Stimulated activated CD4-positive, alpha-beta T cell treated with anti-CD3 and anti-CD28 coated beads, TNF-alpha, amount 100 ng/mL, for 1 hour (primary cell): ENCODE measurements at places on chromosomes 13 and 19.

DNA sequence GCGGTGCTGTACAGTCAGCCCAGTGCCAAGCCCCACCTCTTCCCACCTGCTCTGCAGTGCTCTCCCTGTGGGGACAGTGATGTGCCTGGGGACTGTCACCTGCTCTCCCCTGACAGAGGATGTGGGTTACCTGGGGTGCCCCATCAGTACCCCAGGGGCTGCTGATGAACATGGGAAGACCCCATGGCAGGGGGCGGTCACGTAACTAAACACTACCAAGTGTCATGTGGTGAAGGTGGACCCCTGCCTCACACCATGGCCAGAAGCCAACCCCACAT is 12.7 kb downstream of the KDM4B start:
- DNase-seq = no peak

- no peak for DNase-seq
These were observed 99.2 kb downstream of the ABCC4 start for GRCh38 chr13:95201814-95202651.

DNA sequence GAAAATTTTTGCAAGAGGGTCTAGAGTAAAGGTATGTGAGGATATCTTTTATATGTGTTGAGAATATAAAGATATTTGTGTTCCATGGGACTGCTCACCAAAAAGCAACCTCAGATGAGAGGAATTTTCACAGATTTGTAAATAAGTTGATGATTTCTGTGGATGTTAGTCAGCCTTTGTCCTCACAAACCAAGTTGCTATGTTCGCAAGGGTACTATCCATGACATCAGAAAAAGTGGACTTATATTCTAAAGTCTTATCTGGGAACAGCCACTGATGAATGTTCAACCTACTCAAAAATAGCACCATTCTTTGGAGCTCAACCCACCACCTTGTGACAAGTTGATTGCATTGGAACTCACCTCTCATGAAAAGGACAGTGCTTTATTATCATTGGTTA is 138.6 kb downstream of the PCDH20 start:
- no peak for DNase-seq

DNA sequence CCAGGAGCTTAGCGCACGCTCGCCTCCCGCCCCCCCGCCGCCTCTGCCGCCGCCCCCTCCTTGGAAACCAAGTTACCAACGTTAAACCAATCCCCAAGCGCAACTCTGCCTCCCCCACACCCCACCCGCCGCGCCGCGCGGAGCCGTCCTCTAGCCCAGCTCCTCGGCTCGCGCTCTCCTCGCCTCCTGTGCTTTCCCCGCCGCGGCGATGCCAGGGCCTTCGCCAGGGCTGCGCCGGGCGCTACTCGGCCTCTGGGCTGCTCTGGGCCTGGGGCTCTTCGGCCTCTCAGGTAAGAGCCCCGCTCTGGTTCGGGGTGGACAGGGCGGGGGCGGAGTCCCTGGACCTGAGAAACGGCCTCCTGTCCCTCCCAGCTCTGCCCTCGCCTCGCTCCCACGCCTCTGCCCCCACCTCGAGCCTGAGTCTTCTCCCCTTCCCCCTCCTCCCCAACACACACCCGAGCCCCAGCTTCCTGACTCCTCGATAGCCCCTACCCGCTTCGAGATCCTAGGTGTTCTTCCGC is at the start of gene ICAM5:
Gene ICAM5 (plus strand): TSS at position 117 of the 521 bp plus-strand sequence. CDS start 92 bp downstream, at position 209.
- DNase-seq = no peak

DNA sequence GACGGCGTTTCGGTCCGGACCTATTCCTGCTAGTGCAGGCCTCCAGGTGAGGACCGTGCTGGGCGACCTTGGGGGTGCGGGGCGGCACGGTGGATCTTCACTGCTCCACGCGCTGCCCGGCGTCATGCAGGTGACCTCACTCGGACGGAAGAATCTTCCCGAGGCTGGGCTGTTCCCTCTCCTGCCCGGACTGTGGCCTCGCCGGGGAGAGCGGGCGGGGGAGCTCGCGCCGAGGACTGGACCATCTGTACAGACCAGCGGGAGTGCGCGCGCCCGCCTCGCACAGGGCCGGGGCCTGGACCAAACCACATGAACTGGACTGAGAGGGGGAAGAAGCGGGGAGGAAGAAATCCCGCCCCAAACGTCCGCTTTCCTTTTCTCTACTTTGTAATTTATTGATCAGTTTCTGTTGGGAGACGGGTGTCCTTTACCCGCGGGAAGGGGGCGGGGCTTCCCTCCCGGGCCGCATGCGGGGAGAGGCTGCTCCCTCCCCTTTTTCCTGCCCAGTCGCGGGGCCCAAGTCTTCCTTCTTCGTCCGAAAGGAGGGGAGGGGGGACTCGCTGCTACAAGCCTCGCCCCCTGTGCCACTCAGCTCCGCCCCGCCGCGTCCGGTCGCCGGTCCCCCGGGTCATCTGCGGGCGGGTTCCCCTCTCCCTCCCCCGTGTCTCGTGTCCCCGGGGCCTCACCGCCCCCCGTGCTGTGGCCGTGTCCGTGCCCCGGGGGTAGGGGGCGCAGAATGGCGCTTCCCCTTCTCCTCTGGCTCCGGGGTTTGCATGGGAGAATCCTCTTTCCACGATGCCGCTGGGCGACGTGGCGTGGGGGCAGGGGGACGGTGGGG is 4.9 kb downstream of the HRC start:
- DNase-seq = no peak

DNA sequence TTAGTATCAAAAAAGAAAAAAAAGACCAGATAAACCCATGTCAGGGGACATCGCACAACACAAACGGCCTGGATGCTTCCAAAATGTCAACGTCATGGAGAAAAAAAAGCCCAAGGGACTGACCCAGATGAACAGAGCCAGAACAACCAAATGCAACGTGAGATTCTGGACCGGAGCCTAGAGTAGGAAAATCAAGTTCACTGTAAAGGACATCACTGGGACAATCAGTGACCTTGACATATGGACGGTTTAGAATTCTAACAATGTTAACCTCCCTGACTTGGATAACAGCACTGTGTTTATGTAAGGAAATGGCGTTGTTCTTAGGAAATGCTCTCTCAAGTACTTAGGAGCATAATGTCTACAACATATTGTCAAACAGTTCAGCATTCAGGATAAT is 15.1 kb upstream of the EMP3 start:
- no peak for DNase-seq

GRCh38 chr19:35155441-35155840 is 906 bp downstream of the FXYD5 start:
- no peak for DNase-seq

GRCh38 chr19:45299719-45300118 is 23.0 kb downstream of the CKM start:
- no peak for DNase-seq

GRCh38 chr19:40315812-40316470 is 30.8 kb upstream of the AKT2 start:
- DNase-seq = no peak

DNA sequence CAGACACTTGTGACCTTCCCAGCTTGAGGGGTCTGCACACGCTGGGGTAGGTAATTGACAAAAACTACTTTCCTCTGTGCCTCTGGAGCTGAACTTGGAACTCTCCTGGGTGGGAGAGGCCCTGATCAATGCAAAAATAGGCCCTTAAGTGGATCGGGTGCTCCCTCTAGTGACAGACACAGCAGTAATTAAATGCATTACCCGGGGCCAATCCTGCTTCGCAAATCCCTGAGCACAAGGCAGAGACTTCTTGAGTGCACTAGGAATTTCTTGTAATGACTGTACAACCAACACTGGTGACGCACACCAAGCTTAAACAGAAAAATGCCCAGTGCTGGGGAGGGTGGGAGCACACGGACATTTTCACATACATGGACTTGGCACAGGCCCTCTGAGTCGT is 10.6 kb upstream of the UBE2S start:
- no peak for DNase-seq

DNA sequence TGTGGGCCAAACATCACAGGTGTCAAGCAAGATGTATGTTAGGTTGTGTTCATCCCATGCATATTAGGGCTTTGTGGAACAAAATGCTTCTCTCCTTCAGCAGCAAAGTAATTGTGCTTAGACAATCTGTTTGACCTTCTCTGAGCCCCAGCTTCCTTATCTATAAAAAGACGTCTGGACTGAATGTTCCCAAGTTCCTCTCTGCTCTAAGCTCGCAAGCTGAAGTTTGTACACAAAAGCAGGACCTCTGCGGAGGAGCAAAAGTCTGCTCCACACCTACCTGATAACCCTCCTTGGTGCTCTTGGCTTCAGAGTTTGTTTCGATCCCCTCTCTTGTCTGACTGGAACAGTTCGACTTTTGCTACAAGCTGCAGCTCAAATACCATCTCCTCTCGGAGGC is 95.7 kb upstream of the UBL3 start:
- no peak for DNase-seq

DNA sequence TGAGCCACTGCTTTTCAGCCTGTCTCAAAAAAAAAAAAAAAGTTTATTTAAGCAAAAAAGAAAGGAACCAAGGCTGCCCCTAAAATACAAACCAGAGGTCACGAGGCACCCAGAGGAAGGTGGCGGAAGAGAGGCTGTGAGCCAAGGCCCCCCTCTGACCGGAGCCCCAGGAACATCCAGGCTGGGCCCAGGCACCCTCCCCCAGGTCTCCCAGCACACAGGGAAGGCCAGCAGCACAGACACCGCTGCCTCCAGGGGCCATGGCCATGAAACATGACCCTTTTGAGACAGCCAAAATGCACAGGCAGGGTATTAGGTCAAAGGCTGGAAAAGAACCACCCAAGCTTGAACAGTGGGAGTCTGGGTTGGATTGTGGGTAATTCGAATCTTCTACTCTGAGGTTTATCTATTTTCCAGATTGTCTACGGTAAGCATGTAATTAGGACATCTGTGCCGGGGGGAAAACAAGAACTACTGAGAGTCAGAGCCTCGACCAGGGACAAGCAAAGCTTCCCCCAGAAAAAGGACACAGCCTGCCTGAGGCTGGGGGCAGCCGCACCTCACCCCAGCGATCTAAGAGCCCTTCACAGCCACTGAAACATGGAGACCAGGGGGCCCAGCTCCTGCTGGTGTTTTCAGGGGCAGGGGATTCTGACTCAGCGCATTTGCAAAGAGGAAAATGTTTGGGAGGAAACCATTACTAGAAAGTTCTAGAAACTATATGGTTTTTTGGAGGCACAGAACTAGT is 8.4 kb downstream of the PEX11G start:
- DNase-seq = no peak

DNA sequence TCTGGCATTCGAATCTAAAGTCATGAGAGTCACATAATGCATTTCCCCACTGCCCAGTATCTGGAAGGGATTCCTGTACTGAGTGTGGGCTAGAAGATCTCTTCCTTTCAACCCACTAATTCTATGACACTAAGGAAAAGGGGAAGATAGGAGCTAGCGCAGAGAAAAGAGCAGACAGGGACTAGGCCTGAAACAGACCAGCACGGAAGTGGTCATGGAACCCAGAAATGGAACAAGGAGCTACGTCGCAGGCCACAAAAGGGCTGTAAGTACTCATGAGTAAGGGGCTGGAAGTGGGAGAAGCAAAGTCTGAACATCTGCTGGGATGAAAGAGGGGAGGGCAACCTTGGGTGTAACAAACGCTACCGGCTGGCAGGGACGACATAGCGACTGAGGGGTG is 8.6 kb downstream of the ABCC4 start:
- DNase-seq = no peak

DNA sequence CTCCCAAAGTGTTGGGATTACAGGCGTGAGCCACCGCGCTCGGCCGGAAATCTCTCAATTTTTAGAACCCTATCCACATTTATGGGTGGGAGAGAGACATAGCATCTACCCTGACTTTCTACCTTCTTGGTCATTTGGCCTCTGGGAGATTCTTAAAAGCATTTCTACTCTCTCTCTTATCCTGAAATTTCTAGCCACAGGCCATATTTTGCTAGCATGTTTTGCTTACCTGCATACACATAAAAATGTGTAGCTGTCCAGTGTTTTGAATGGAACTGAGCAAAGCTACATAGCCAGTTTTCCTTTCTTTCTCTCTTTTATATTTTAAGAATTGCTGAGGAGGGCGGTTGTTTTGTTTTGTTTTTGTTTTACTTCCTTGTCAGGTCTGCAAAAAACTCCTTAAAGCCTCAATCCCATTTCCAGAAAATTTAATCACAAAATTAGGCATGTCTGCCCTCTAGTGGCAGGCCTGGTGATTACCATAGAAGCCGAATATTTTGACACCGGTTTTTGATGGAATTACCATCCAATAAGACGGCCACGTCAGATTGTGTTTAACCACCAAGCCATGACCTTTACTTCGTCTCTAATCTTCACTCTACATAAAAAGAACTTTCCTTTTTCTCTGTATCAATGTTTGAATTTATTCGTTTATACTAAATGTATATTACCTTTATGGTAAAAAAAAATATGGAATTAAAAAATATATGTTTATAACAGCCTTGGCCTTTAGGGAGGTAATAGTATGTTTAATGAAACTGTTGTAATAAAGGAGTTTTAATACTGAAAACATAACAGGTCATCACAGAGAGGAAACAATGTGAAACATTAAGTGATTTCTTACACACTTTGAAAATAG is 34.4 kb upstream of the OXGR1 start:
- DNase-seq = peak; percentile 21

GRCh38 chr13:59660582-59660981 is 503.1 kb downstream of the DIAPH3 start:
- DNase-seq = no peak

DNA sequence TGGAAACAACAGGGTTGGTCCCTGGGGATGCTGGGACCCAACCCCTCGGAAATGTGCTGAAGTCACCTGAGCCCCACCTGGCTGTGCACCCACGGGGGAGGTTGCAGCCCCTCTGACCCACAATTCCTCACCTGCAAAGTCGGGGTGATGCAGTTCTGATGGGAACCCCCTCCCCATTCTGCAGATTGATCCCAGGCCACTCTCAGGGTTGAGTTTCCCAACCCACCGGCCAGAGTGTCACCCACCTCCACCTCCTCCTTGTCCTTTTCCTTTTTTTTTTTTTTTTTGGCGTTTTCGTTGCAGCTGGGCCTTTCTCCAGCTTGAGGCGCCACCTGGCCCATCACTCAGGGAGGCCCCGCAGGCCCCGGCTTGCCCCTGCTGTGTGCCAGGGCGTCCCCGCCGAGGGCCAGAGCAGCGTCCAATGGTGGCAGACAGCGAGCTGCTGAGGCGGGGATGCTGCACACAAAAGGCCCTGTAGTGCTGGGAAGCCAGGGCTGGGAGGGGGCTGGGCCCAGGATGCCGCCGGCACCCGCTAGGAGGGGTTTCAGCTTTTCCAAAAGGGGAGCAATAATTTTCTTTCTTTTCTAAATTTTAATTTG is 4.6 kb downstream of the PIK3R2 start:
- no peak for DNase-seq

DNA sequence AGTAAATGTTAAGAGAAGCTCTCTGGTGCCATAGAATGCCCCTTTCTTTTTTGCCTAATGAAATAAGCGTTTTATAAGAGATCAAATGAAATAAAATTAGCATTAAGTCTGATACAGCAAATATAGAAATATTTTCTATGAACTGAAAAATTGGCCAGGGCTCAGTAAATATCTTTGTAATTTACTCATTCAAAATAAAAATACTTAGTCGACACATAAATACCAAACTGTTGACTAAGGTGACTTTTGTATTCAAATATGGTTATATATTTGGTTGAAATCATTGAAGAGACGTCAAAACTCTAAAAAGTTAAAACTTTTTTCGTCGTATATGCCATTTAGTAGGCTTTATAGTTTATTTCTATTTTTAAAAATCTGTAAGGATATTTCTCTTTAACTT is 25.6 kb downstream of the IPO5 start:
- no peak for DNase-seq

GRCh38 chr13:33303855-33304597 is 18.5 kb upstream of the STARD13 start:
- no peak for DNase-seq

- DNase-seq = no peak
These were observed 123.9 kb downstream of the SLC7A1 start for GRCh38 chr13:29471551-29471950.

GRCh38 chr13:39682788-39683187 is 27.3 kb downstream of the COG6 start:
- no peak for DNase-seq
